ENCODE measurements at places on chromosomes 12 and 14.
A peak's percentile ranks its signal among the peaks of the same experiment; 100 is the strongest.

- DNase-seq, result no peak
Measured at GRCh38 chr12:124884587-124885438, 21.1 kb upstream of the SCARB1 start.

- DNase-seq, result no peak
Measured at GRCh38 chr12:89501793-89502192, 22.8 kb downstream of the GALNT4 start.

GRCh38 chr14:101043891-101044290, 140.4 kb upstream of the RTL1 start:
- no peak for DNase-seq

DNA sequence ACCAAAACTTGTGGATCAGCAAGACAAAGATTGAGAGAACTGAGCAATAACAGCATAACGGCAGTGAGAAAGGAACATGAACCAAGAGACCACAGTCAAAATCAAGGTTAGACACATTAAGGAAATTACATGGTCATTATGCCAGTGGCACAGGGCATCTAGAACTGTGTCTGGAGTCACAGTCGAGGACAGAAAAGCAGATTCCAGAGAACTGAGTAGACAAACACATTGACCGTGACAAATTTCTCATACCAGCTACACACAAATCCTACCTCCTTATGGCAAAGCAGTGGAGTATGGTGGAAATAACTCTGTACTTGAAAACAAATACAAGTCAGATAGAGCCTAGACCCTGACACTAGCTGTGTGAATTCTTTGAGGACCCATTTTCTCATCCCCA, 367.3 kb downstream of the DUSP6 start:
- DNase-seq, result no peak

GRCh38 chr14:84937449-84937848, 592.5 kb upstream of the FLRT2 start:
- DNase-seq, result no peak

GRCh38 chr12:559906-560455, 100.2 kb downstream of the B4GALNT3 start:
- DNase-seq, result no peak

DNA sequence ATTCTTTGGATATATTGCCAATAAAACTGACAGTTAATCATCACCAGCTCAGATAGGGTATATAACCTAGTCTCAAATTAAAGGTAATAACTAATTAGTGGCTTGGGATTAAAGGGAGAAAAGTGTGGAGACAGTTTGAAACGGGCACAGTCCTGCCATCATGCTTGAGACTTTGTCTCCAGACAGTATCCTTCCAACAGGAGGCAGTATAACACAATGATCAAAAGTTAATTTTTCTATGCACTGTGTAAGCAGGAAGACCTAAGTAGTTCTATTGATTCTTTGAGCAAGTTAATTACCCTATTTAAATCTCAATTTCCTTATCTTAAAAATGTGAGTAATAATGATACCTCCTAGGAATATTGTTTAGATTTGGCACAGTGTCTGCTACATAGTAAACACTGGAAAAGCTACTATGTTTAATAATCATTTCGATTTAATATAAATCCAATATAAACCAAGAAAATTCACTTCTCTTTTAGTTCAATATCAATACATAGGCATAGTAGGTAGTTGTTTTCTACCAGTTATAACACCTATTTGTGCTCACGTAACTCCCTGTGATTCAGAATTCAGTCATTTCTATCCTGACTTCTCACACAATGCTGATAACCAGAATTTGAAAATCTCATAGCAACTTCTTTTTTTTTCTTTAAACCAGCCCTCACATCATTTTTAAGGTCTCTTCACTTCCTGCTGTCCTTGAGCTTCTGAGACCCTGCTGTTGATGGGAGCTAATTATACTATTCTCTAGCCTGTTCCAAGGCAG, 53.7 kb downstream of the GALNT4 start:
- DNase-seq, result peak; percentile 17

DNA sequence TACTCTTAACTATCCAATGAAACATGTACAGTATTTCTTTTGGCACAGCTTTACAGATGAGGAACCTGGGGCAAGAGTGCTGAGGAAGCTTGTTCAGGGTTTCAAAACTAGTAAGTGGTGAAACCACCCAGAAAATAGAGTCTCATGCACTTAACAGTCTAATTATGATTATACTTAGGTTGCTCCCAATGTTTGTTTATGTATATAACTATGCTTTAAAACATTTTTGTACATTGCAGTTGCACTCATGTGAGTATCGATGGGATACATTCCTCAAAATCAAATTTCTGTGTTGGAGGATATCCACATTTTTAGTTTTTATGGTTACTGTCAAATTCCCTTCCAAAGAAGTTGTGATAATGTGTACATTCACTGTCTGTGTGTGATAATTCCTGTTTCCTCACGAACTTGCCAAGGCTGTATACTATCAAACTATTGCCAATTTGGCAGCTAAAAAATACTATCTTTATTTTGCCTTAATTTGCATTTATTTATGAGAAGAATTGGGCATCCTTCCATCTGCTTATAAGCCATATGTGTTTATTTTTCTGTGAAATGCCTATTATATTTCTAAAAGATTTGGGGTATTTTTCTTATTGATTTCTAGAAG, 143.9 kb upstream of the SSTR1 start:
- DNase-seq, result no peak

Measured in brain (organoid and tissue), 16 donors.